Suprapubic skin (tissue), 4 donors: ENCODE measurements at places on chromosomes 6 and 20.

DNA sequence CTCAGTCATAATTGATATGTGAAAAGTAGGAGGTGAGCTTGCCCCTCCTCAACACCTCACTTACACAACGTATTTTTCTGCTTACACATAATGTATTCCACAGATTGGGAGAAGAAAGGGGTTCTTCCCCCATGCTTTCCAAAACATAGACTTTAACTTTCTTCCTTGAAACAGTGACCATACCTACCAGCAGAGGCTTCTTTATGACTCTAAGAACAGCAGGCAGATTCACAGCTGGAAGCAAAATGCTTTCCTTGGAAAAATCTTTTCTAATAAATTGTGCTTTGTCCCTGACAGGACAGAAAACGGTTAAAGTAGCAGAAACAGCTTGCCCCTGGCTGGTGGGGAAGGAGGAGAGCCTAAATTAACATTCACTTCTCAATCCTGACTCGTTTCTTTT lies 629.1 kb upstream of the IMPG1 start:
- no peak for DNase-seq

GRCh38 chr6:170450916-170451761 lies 102.0 kb downstream of the PSMB1 start:
- DNase-seq: peak; percentile 77

DNA sequence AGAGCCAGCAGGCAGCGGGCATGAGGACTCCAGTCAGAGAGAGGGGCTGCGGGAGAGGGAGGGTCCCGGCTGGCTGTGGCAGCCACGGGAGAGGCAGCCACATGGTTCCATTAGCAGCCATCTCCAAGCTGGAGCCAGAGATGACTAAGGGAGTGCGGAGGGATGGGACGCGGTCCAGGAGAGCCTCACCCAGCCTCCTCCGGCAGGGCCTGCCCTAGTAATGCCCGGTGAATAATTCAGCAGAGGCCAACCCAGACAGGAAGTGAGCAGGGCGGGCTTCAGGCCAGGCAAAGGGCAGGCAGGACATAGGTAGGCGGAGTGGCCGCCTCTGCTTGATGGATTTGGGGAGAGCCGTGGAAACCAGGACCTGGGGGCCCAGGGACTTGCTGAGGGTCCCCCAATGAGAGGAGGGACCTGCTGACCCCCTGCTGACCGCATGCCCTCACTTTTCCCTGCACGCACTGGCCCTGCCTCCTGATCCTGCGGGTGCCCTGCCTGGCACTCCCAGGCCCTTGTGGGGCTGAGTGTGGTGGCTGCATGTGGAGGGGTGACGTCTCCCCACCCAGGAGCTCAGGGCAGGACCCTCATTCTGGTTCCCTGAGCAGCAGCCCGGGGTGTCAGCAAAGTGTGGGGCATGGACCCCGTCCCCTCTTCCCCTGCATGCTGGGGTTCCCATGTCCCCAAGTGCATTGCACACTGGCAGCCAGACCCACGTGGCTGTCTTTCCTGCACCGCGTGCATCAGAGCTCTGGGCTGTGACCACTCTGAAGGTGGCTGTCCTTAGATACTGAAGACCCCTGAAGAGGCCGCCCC lies 51.8 kb upstream of the SLCO4A1 start:
- no peak for DNase-seq

GRCh38 chr6:107536180-107536961 lies 46.5 kb downstream of the SOBP start:
- no peak for DNase-seq

DNA sequence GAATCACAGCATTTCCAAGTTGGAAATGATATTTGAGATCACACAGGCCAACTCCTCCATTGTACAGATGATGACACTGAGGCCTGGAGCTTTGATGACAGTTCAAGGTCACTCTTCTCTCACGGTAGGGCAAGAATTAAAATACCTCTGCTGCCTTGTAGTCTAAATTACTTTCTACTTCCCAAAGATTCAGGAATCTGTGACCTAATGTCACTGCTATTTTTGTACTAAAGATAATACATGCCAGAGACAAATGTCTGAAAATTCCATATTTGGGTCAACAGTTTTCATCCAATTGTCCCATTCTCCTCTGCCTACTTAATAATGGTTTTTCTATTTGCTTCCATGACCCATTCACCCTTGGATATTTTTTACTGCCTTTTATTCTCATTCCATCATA lies 160.0 kb downstream of the SOD2 start:
- DNase-seq: no peak

GRCh38 chr6:10458287-10458686 lies 43.4 kb upstream of the TFAP2A start:
- no peak for DNase-seq

GRCh38 chr6:18024876-18025275 lies 37.4 kb upstream of the KIF13A start:
- DNase-seq: no peak

DNA sequence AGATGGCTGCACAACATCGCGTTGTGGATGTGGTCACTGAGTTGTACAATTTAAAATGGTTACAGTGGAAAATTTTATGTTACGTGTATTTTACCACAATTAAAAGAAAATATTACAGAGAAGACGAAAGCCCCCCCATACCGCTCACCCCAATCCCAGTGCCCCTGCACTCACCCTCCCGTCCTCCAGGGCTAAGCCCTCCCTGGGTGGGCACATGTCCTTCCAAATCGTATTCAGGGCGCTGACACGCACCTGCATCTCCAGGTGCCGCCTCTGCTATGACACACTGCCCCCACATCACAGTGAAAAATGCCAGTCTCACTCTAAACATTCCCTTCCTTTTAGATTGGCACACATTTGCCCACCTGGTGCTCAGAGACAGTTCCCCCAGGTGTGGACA lies 49.4 kb downstream of the PSMG4 start:
- DNase-seq: peak; percentile 54

DNA sequence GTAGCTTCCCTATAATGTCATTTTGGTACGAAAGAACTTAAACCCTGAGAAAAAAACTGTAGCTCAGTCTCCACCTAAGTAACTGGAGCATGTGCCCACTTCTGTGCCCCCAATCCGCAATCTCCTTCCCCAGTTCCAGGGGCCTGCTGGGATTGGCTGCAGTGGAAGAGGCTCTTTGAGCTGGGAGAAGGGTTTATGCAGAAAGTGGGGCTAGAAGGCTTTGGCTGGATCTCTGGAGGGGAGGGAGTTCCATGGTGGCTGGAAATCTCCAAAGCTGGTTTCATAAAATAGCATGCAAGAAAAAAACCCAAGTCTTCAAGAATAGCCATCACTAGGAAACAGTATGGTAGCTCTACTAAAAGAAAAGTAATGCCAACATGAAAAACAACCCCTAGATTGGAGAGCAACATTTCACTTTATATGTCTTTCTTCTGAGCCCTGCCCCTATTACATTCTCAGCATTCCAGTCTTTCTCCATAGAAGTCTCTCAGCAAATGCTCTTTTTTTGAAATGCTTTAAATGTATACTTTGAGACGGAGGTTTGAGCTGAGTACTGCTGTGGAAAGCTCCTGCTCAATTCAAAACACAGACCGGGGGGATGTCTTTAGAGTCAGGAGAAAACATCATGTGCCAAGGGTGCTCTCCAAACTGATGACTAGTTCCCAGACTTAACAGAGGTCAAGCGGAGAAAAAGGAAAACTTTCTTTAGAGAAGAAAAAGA lies 36.0 kb upstream of the FOXO3 start:
- DNase-seq: no peak

GRCh38 chr6:121694801-121695251 lies 259.4 kb downstream of the GJA1 start:
- DNase-seq: no peak

- no peak for DNase-seq
These were observed 34.4 kb downstream of the NR2E1 start for GRCh38 chr6:108200186-108200585.

GRCh38 chr20:32325706-32326503 lies 32.2 kb upstream of the ASXL1 start:
- DNase-seq: no peak

GRCh38 chr20:53881362-53881761 lies 189.0 kb downstream of the BCAS1 start:
- DNase-seq: no peak

DNA sequence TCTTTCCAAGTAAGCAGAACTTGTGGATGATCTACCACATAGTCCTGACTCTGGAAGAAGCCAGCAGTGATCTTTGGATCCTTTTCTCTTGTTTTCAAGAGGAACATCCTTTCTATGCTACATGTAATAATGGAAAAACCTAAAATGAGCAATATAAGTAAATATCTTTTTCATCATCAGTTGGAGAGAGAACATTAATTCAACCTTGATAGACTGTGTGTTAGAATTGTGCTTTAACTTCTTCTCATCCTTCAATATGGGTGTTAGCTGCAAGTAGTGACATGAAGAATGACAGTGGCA lies 65.6 kb upstream of the IFNGR1 start:
- DNase-seq: no peak

DNA sequence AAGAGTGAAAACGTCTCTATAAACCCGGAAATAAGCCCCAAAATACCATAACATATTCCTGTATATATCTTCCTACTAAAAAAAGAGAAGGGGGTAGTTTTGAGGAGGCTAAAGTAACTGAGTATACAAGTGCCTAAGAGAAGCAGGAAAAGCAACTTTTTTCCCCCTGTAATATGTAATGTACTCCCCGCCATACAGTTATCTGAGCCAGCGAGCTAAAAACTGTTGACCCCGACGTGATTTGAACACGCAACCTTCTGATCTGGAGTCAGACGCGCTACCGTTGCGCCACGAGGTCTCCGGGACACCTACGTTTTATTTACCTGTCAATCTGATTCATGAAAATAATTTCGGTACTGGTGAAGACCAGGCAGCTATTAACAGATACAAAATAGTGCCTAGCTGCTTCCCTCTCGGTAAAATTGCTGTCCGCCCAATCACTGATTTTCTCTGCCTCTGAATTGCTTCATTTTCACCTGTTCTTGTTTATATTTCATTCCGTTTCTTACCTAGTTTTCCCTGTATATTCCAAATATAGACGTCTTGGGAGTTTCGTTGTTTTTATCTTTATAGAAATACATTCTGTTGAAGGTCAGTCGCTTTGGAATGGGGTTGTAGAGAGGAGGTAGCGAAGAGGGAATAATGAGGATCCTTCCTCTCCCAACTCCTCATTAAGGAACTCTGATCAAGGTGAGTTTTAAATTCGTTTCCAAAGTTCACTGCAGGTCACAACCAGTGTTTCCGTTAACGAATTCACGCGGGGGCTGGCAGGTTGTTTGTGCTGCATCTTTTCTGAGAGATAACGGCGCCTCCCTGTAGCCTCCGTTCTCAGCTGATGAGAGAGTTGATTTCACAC lies 33.6 kb upstream of the BTN3A2 start:
- DNase-seq: no peak

DNA sequence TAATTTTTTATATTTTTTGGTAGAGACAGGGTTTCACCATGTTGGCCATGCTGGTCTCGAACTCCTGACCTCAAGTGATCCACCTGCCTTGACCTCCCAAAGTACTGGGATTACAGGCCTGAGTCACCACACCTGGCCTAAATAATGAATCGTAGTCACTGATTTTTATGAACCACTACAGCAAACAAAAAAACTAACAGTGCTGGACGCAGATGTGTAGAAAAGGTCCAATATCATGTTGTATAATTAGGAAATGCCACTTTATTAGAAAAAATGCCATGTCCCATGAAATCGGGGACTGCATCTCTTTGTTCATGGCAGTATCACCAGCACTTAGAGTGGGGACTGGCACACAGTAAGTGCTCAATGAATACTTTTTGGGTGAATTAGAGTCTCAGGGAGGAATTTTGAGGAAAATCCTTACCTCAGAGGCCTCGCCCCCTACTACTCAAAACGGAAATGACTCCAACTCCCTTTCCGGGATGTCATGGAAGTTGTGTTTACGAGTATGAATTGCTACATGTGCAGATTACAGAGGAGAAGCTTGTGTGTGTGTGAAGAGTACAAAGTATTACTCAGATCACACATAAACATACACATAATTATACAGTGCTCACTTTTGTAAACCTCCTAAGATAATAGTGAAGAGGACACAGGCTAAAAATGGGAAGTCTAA lies 43.6 kb upstream of the FAM50B start:
- DNase-seq: no peak

DNA sequence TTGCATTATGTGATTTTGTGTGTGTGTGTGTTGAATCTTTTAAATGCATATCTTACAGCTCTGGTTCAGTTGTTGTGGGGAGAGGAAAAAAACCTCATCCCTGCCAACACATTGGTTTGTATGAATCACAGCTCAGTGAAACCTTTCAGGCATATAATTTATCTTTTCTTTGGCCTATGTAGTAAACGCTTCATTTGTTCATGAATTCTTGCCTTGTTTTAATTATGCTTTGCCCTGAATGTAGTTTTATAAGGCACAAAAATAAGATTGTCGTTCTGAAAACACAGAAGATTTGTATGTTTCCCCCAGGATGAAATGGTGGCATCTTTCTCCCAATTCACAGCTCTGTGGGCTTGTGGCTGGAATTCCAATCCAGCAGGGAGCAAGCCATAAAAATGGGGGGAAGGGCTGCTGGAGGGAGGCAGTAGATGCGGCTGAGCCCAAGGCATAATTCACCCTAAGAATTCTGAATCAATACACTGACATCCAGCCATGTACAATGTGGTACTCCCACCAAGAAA lies 45.1 kb downstream of the BCAS1 start:
- no peak for DNase-seq

DNA sequence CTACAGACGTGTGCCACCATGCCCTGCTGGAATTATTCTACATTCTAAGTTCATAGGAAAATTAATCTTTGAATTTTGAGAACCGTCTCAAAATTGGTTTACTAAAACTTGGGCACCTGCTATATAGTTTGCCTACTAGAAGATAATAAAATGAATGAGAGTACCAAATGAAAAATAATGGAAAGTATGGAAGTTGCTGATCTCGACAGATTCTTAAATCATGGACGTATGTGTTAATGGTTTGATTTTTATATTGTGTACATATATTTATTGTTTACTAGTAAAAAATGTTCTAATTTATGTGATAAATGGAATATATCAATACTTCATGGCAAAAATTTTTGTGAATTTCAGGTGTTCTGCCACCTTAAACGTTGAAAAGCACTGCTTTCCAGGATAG lies 60.0 kb downstream of the KIZ start:
- no peak for DNase-seq

GRCh38 chr6:142009647-142010046 lies 123.1 kb upstream of the GJE1 start:
- DNase-seq: no peak

DNA sequence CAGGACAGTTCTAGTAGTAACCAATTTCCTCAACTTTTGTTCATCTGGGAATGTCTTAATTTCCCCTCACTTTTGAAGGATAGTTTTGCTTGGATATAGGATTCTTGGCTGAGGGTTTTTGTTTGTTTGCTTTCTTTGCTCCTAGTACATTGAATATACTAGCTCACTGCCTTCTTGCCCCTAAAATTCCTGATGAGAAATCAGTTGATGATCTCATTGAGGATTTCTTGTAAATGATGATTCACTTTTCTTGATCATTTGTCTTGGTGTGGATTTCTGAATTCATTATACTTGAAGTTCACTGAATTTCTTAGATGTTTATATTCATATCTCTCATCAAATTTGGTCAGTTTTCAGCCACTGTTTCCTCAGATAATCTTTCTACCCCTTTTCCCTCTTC lies 49.1 kb upstream of the PRDM1 start:
- DNase-seq: no peak
